Cardiac septum (tissue), 1 donor: ENCODE measurements at places on chromosomes 4 and X. TPM values are rescaled to one million over a fixed set of nuclear protein-coding genes. Genes with fewer than 3 reads are reported as not detected.

AMER1 gene
- 3.9 TPM for total RNA-seq

SLC25A6 gene
- 147 TPM for total RNA-seq

FMR1NB gene
- not detected for total RNA-seq

GRCh38 chr4:1368421-1369090 is 21.5 kb downstream of the UVSSA start:
- DNase-seq: peak; percentile 71

GRCh38 chr4:100894339-100894870 is 376.6 kb upstream of the EMCN start:
- DNase-seq: no peak

DNA sequence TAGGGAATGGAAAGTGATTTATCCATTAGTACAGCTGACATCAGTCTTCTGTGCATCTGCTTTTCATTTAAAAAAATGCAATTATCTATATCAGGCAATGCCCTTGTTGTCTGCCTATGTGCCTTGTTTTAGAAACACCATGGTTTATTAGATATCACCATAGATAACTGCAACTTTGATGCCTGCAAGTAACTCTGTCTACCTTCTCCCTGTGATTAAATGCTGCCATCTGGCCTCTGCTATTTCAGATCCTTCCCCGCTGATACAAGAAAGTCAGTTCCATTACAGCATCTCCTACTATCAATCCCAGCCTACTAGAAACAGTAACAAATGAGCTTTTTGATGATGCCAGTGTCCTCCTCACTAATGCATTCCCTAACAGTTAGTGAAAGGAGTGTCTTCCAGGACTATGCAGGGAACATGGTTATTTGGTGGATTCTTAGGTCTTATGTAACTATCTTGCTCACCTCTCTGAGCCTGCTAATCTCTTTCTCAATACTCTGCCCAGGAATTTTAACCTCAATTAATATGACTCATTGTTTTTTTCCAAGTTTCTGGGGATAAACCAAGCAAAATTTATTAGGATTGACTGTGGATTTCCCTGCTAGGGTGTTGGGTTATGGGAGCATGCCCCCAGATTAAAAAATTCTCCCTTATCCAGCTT is 444.9 kb downstream of the RAPGEF2 start:
- no peak for DNase-seq

GRCh38 chr4:149605601-149606378 is 209.9 kb downstream of the IQCM start:
- DNase-seq: no peak

- DNase-seq: no peak
These were observed 128.1 kb upstream of the STK26 start for GRCh38 chrX:131894995-131895394.

DNA sequence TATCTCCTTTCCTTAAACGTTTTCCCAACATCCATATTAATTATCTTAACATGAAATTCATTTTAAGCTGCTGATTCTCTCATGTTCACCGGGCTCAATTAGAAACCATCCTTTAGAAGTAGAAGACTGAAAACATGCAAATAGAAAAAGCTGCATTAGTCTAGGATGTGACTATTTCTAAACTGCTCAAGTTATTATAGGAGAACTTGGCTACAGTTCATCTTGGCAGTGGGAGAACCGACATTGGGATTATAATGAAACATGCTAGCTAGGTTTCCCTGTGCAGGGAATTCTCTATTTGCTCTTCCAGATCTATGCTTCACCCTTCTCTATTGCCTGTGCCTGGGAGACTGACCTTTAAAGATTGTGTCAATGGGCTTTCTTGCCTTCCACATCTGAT is 151.0 kb upstream of the PPARGC1A start:
- DNase-seq: no peak

- no peak for DNase-seq
These were observed 270.6 kb upstream of the SLC7A11 start for GRCh38 chr4:138512756-138513155.

- DNase-seq: no peak
These were observed 2302.5 kb downstream of the ARAP2 start for GRCh38 chr4:33941854-33942253.
